Brain pericyte (primary cell): ENCODE measurements at places on chromosomes 6 and 20.

GRCh38 chr6:136037242-136037875, 185.9 kb downstream of the PDE7B start:
- no peak for DNase-seq

- DNase-seq: no peak
These were observed 56.4 kb upstream of the DUSP22 start for GRCh38 chr6:235763-236360.

GRCh38 chr6:142218446-142218845, 71.4 kb downstream of the VTA1 start:
- no peak for DNase-seq

DNA sequence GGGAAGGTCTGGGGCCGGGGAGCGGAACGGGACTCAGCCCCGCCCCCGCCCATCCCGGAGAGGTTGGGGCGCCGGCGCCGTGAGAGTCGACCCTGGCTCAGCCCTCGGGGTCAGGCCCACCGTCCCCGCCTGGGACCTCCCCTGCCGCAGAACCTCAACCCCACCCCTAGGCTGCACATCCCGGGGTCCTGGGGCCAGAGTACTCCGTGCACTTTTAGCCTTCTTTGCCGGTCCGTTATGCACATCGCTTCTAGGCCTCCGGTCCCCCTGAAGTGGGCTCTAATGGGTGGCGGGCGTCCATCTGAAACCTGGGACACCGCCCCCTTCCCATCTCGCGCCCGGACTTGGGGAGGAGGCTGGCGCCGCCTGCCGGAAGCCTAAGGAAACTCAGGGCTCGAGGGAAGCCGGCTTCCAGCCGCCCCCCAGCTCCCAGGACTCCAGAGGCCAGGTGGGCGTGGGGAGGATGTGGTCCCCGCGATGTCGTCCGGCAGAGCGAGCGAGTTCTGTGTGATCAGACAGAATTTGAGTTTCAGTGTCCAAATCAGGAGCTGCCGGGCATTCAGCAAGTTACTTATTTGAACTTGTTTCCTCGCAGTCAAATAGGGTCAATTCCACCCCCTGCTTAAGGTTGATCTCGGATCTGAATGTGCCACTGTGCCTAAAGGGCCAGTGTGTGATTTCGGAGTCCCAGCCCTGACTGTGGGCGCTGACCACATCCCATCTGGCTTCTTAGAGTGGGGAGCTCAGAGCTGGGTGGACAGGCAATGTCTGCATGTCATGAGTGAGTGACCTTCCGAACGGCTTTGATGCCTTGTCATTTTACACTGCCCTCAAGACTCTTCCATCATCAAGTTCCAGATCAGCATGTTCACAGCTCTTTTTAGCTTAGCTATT, 47.6 kb downstream of the CPXM1 start:
- no peak for DNase-seq
